ENCODE measurements at places on chromosomes 11 and 22.
A peak's percentile ranks its signal among the peaks of the same experiment; 100 is the strongest.

DNA sequence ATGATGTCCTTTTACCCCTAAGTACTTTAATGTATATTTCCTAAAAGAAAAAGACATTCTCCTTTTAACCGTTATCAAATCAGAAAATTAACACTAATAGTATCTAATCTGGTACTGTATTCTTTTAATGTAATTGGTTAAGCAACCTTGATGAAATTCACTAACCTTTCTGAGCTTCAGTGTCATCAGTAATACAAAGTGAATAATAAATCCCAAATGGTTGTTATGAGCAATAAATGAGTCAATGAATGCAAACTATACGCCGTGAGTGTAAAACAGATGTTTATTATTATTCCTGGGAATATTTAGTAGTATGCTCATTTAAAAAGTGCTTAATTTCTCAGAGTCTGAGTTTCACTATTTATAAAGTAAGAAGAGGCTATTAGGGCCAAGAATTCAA is 21.5 kb downstream of the UEVLD start:
- no peak for DNase-seq

DNA sequence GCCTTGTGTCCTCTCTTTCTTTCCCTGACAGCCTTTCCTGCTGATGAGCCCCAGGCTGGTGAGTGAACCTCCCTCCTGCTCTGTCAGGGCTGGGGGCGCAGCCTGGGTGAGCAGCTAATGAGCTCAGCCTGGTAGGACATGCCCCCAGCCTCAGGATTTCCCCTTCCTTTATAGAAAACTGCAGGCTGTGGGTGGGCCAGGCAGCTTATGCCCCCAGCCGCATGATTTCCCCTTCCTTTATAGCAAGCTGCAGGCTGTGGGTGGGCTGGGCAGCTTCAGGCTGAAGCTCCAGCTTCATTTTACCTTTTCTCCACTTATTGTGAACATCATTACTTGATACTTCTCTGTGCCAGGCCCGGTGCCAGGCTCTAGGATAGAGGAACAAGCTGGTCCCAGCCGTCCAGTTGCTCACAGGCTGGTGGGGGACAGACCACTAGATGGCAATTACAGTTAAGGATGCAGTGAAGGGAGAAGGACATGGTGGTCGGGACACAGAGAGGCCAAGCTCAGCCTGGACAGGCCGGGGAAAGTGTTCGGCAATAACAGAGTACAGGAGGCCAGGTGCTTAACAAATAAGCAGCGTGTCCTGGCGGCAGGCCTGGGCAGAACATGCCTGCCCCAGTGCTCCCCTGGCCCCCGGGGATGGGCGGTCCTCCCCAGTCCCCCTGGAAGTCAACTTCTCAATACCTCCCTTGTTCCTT is 5.3 kb downstream of the LGALS12 start:
- DNase-seq, result peak; percentile 33

GRCh38 chr11:11107076-11107723 is 245.8 kb downstream of the CSNK2A3 start:
- DNase-seq, result no peak

DNA sequence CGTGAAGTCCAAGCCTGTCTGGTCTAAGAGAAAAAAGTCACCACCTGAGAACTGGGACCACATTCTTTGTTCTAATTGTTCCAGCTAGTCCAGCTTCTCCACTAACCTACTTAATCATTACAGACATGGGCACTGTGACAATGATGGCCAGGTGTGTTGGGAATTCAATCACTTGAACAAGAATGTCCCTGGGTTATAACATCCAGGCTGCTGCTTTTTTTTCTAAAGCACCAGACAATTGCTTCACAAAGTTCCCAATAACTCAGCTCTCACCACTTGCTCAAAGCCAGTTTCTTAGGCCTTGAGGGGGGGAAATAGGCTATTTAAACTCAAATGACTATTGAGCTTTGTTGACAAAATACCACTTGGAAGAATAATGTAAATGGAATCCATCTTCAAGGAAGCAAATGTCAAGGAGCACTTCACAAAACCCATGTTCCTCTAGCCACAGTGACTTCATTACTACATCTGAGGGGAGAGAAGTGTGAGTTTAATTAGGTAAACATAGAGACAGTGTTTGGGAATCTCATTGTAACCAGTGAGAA is 80.3 kb downstream of the ME3 start:
- DNase-seq, result no peak

DNA sequence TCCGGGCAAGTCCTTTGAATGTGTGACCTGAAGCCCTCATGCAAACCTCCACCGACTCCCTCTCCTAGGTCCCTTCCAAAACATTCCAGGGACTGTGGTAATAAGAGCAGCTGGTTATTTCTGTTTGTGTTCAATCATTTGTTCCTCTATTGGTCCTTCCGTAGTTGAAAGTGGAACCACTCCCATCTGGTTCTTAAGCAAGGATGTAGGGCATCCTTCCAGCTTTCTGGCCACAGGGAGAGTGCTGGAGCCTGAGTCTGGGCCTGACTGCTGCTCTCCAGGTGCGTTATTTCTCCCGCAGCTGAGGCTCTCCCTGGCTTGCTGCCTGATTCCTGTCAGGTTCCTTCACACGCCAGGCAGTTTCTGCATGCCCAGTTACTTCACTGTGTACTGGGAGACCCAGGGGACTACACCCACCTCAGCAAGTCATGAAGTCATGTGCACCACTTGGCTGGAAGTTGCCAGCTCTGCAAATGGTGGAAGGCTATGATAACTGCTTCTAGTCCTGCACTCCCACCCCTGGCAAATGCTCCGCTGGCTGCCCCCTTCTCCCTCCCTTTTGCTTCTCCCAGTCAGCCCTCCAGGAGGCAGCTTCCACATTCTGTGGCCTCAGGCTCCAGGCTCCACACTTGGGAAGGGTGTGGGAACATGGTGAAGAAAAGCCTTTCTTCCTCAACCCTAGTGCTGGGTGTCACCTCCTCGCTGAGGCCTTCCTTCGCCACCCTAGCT is 4.0 kb upstream of the ALX4 start:
- DNase-seq, result no peak

- DNase-seq, result no peak
These were observed 44.6 kb downstream of the RSF1 start for GRCh38 chr11:77775936-77776335.

- DNase-seq, result no peak
These were observed 116.6 kb downstream of the LARGE1 start for GRCh38 chr22:33803371-33804282.

DNA sequence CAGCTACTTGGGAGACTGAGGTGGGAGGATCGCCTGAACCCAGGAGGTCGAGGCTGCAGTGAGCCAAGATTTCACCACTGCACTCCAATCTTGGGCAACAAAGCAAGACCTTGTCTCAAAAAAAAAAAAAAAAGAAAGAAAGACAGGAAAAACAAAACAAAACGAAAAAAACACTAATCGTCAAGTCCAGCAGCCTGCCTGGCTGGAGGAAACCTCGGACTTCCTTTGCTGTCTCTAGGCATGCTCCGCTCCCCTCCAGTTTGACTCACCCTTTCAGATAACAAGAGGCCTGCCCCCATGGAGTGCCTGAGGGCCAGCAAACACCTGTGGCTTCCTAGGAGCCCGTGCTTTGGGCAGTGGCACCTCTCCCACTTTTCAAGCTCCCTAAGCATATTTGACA is 28.8 kb upstream of the CHKA start:
- DNase-seq, result no peak

GRCh38 chr11:80163011-80163410 is 722.2 kb upstream of the TENM4 start:
- DNase-seq, result no peak
